ENCODE measurements at places on chromosomes 2 and 18.

GRCh38 chr2:182822733-182823132, 43.7 kb downstream of the FRZB start:
- DNase-seq = no peak

DNA sequence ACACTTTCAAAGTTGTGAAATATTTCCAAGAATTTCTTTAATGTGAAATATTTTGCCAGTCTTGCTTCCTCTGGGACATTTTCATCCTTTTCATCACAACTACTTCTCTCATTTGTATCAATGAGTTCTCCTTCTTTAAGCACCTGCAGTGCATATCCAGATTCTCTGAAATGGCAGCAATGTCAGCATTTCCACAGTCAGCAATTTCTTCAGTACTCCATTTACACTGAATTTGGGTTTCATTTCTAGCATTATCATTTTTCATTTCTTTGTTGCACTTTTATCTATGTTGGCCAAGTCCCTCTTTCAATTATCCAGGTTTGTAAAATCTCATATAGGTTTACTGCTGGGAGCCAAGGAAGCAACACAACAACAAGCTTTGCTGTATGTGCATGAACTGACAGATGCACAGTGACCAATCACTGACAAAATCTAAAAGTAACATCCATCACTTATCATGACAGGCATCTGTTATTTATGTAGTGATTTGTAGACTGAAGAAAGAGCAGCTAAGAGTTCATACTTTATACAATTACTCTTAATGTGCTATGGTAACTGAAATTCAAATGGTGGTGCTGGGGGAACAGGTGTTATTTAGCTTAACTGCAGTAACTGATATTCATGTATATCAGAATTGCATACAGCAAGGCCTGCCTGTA, 43.9 kb downstream of the SS18 start:
- no peak for DNase-seq

DNA sequence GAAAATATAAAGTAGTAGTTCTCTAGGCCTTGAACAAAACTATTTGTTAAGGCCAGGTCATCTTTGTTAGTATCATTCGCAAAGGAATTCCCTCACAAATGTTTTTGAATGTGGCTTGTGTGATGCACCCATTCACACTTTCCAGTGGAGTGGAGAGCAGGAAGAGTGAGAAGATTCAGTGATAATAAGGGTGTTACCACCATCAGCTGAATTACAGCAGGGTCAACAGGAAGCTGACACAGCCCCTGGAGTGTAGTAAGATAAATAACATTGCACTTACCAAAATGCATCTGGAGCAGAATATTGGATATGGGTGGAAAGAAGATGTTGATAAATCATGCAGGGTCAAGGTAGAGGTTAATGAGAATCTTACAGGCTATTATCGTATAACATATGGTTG, 231.0 kb downstream of the DSC3 start:
- DNase-seq = no peak

GRCh38 chr2:1538663-1539062, 125.4 kb downstream of the TPO start:
- no peak for DNase-seq

DNA sequence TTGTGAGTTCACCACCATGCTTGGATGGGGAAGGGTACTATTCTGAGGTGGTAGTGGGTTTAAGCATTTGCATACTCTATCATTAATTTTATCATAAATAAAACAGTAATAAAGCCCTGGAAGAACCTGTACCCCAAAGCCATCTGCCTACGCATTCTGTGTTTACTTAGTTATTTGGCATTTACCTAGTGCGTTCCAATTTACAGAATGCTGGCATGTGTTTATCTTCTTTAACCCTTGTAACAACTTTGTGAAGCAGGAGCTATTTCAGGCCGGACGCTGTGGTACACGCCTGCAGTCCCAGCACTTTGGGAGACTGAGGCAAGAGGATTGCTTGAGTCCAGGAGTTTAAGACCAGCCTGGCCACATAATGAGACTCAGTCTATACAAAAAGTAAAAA, 17.8 kb upstream of the ODC1 start:
- no peak for DNase-seq

DNA sequence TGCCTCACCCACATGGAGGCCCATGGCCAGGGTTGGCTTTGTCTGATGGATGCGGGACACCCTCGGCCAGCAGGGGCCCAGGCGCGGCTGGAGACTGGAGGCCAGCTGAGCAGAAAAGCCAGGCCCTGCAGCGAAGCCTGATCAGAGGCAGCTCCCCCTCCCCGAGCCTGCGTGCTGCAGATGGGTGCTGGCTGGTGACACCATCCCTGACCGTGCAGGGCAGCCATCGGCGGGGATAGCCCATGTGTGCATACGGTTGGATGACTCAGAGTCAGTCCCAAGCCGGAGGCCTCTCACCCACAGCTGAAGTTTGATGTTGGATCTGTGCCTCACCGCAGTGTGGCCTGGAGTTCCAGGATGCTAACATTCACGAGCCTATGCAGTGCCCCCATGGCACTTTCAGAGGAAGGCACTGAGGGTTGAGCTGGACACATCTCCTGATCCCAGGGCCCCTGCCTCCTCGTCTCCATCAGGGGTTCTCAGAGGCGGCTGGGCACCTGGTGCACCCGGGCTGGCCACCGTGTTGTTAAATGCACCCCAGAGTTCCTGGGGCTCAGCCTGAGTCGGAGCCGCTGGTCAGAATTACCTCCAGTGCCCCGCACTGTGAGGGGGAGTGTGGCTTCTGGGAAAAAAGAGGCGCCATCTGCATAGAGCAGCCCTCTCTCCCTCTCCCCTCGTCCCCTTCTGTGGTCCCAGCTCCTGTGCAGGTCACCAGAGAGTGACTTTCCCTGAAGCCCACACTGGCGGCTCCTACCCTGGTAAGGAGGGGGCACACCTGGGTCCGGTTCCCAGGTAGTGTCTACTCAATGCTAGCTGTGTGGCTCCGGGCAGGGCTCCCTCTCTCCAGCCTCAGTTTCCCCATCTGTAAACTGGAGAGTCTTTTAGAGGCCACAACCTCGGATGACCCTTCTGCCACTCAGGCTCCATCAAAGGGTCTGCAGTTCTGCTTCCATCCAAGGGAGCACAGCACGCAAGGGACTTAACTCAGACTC, 19.4 kb upstream of the KIF1A start:
- DNase-seq = no peak

DNA sequence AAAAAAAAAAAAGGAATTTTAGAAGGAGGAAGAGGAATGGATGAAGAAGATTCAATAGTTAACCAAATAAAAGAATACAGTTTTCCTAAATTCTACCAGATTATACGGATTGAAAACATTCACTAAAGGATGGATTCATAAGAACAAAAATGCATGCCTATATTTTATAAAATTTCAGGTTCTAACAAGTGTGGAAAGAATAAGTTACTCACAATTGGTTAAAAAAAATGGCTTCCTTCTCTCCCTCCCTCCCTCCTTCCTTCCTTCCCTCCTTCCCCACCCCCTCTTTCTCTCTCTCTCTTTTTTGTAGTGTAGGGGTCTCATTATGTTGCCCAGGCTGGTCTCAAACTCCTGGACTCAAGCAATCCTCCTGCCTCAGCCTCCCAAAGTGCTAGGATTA, 1.6 kb upstream of the TP53I3 start:
- DNase-seq = no peak

DNA sequence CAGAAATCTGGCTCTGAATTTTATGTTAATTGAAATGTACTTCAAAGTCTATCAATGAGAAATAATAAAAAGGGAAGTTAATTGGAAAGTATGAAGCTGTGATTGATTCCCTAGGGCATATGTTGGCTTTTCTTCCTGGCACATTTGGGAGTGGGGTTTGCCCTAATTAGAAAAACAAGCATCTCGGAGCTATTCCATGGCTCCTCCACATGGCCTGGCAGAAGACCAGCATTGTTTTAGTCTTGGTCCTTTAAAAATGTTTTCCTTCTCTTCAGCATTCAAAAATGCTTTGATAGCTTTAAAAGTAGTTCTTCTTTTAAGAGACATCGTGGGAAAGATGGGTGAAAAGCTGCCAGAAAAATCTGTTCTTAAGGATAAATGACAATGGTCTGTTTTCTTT, 445.5 kb upstream of the PKDCC start:
- no peak for DNase-seq

DNA sequence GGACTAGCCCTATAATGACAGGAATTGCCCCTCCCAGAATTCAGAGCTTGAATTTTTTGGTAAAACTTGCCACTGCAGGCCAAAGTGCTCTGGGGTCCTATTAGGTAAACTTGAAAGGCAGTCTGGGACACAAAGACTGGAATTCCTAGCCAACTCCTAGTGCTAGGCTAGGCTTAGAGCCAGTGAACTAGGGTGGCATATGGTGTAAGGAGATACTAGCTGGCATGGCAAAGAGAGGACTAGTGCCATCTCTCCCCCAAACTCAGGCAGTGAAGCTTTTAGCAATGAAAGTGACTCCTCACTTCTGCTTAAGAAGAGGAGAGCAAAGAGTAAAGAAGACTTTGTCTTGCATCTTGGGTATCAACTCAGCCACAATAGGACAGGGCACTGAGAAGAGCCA, 410.5 kb upstream of the CNTNAP5 start:
- no peak for DNase-seq

- no peak for DNase-seq
Observed at GRCh38 chr18:24975496-24976372, 376.2 kb downstream of the ZNF521 start.

GRCh38 chr2:11678306-11678960, 8.4 kb upstream of the NTSR2 start:
- no peak for DNase-seq

DNA sequence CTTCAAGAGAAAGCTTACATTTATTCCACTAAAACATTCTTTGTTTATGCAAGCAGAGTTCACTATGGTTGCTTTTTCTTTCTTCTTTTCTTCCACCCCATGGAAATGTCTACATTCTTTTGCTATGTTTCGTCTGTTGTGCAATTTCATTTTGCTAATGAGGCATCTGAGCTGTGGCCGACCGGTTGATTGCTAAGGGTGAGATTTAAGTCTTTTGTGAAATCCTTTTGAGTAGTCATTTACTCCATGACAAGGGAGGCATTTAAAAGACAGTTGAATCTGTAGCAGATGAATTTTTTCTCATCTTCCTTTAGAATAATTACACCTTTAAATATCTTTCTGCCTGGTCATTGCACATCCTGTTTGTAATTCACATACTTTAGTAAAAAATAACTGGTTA, 324.1 kb upstream of the THUMPD2 start:
- DNase-seq = no peak

DNA sequence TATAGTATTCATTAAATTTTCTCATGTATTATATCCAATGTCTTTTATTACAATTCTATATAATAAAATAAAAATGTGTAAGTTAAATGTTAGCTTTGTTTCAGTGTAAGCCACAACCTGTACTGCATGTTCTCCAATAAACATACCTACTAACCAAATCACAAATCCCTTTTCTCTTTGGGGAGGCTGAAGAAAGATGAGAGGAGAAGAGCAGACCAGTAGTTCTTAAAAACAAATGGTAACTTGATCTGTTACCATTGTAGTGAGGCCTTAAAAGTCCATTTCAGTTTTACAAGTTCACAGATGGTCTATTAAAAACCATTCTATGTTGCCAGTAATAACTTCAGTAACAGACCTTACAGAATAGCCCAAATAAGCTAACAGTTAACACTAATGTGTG, 100.5 kb downstream of the SOS1 start:
- DNase-seq = no peak

DNA sequence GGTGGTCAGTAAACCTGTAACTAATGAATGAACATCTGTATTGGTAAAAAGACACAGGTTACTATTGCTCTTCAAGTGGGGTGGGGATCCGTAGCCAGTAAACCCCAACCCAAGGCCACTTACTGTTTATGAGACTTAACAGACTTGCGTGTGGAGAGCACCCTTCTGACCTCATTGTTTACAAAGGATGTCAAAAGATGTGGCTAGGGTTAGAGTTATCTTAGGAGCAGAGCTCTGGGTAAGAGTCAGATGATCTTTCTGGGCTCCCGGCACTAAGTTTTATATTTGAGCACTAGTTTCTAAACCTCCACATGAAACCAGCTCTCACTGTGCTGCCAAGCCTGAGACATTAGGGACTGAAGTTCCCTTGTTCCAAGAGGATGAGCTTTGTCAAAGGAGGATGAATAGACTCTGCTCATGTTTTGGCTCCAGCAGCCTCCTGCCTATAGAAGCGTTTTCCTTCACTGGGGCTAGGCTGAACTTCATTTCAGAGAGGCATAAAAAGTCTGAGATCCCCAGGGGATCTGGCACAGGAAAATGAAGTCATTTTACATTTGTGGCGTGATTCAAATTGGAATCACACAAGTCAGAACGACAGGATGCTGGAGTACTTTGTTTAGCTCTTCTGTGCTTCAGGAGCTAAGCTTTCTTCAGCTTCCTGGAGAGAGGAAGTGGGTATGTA, 403.1 kb upstream of the TRIB2 start:
- DNase-seq = no peak

- DNase-seq = no peak
Observed at GRCh38 chr18:37673671-37674070, 108.1 kb upstream of the CELF4 start.

DNA sequence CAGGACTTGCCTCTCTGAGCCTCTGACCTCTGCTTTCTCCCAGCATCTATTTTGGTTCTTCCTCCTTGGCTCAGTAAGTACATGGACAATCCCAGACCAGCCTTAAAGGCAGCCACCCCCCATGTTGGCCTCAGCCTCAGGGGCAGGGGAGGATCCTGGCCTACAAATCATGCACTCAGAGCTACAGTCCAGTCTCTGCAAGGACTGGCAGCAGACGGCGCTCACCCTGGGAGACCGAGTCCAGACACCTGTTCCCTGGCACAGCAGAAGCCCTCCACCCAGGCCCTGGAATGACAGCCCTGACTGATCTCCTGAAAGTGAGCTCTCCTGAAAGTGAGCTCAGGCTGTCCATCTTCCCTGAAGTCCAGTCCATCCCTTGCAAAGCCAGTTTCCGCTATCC, 25.7 kb upstream of the PTPN4 start:
- no peak for DNase-seq

DNA sequence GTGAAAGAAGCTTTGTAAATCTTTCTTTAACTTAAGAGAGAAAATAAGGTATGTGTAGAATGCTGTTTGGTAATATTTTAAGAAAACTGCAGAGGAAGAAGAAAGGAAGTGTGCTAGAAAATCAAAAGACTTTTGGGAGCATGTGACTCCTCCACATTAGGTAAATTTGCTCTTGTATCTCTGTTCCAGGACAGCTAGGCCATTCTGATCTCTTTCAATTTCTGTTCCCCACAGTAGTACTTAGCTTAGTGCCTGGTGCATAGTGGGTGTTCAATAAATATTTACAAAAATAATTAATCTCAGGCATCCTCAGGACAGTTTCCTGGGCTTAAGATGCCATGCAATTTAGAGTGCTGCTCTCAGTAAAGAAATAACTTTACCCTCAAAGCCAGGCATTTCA, 105.0 kb downstream of the GPD2 start:
- DNase-seq = no peak

- no peak for DNase-seq
Observed at GRCh38 chr2:23926290-23926749, 603 bp downstream of the ATAD2B start.

DNA sequence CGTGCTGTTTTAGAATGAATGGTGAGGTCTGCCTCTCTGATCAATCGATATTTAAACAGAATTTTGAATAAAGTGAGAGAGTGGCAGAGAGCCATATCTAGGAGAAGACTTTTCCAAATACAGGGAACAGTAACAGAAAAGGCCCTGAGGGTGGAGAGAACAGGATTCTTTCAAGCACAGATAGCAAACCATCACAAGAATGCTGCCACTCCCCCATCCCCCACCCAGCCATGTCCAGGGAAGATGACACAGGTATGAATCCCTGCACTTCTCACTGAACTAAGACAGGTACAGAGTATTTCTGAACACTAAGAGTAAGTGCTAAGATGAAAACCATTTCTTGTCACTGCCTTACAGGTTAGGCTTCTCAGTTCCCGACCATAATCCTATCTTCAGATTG, 23.6 kb downstream of the LRATD1 start:
- DNase-seq = no peak

- DNase-seq = no peak
Observed at GRCh38 chr2:207629553-207629952, 4.4 kb upstream of the METTL21A start.

All from stimulated activated CD8-positive, alpha-beta memory T cell treated with anti-CD3 and anti-CD28 coated beads, Interleukin-4, amount 100 ng/mL, for 1 hour (primary cell).